ENCODE measurements at places on chromosomes 3 and 15. TPM values are rescaled to one million over a fixed set of nuclear protein-coding genes. Genes with fewer than 3 reads are reported as not detected.
A peak's percentile ranks its signal among the peaks of the same experiment; 100 is the strongest.

DNA sequence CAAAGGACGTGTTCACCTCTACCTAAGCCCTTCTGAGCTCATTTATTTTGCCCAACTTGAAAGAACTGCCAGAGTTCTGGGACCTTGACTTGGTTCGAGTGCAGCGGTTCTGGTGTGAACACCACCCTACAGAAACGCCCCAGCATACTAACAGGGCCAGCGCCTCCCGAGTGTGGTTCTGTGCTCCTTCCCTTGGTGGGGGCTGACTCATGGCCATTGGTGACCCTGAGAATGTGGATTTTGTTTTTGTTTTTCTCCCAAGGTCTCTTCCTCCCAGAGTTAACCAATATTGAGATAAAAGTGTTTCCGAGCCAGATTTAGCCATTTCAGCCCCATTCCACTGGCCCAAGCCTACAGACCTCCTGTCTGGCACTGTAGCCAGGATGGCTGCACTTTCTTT, 27.9 kb downstream of the SEMA7A start:
- no peak for DNase-seq

KNL1 gene
- total RNA-seq, result 0.17 TPM

- peak; percentile 62 for DNase-seq
Measured at GRCh38 chr3:134656211-134656800, 5.5 kb upstream of the KY start.

MAP2K1 gene
- 29.5 TPM for total RNA-seq

DNA sequence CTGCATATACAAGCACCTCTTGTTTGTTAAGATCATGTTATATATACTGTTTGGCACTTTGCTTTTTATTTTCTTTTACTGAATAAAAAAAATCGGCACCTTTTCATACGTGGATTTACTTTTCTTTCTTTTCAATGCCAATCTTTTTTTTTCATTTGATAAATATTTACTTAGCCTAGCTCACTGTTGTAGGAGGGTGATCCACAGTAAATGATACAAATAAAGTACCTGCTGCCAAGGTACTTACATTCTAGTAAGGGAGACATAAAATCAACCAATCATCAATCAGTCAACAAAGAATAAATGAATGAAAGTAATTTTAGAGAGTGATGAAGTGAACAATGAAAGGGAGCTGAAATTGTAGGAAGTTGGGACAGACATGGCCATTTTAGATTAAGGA, 18.3 kb downstream of the GNB5 start:
- no peak for DNase-seq

DNA sequence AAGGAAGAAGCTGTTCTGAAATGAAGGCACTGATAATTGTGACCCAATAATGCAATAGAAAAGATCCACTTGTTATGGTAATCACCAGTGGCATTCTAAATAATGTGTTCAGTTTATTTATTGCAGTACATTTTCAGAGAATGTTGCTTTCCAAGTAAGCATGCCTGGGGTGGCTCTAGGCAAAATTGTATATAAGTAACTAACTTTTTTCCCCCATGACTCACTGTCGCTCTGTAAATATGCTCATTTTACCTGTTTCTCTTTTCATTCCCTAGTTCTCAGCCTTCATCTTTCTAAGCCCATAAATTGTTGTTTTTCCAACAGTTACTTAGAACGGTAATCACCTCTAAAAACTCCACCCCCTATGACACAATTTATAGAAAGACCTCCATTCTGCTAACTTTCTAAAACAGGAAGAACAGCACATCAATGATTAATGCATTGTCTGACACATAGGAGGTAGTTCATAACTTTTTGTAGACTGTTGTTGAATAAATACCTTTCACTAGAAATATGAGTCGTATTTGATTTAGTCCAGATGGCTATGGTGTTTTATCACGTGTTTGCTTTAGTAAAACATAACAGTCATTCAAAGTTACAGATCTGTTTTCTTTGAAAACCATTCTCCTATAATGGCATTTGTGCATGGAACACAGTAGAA, 143.1 kb downstream of the LSAMP start:
- DNase-seq, result no peak

DNA sequence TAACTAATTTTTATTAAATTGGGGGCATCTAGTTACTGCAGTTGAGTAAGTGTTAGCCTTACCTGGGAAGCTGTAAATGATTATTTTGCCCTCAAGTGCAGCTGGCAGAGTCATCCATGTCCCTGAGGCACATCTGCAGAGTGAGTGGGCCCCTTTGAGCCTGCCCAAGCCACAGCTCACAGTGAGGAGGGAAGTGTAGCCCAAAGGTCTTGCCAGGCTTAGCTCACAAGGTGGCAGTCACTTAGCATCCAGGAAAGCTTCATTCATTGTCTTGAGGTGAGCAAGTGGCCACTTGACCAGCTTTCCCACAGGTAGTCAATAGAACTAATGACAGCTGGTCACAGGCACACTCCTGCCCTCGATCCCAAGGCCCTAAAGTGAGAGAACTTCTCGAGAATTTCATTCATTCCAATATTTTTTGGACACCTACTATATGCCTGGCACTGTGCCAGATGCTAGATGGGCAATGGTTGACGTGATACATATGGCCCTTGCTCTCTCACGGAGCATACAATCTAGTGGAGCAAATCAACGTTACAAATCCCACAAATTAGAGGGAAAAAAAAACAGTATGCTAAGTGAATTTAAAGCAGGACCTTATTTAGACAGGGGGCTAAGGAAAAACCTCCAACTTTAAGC, 163.3 kb upstream of the IL12A start:
- DNase-seq, result no peak

GRCh38 chr3:152416808-152417580, 148.3 kb downstream of the MBNL1 start:
- no peak for DNase-seq

GRCh38 chr3:14826069-14826468, 7.3 kb downstream of the FGD5 start:
- no peak for DNase-seq

GRCh38 chr3:115657168-115657567, 33.9 kb downstream of the GAP43 start:
- no peak for DNase-seq

- DNase-seq, result no peak
Measured at GRCh38 chr3:58062472-58062871, 54.2 kb downstream of the FLNB start.

SOX14 gene
- not detected for total RNA-seq

- DNase-seq, result no peak
Measured at GRCh38 chr3:133591271-133591742, 17.8 kb downstream of the CDV3 start.

CHRD gene
- 16.1 TPM for total RNA-seq

GRCh38 chr3:67995206-67995605, 340.8 kb upstream of the SUCLG2 start:
- no peak for DNase-seq

DNA sequence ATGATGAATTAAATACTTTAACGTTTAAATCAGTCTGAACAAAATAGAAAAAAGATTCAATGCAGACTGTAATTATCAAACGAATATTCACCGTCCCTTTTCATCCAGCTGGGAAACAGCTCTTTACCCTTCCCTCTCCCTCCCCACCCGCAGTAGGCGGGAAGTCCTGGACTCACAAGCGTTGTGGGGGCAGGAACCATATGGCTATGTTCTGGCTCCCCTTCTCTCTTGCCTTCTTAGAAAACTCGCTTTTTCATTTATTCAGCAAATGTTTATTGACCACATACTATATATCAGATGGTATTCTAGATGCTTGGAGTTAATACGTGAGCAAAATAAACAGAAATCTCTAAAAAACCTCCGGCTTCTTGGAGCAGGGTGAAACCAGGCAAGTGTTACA, 715 bp upstream of the SCAPER start:
- DNase-seq, result no peak

DNA sequence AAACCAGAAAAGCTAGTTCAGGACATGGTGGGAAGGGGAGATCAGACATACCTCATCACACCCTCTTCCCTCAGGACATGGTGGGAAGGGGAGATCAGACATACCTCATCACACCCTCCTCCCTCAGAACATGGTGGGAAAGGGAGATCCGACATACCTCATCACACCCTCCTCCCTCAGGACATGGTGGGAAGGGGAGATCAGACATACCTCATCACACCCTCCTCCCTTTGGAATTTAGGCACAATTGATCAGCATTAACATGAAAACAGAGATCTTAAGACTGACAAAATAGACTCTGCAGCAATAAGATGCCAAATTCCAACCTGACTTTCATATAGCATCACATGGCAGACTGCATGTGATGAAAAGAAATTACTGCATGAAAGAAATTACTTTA, 412.7 kb upstream of the ZNF717 start:
- no peak for DNase-seq

SYNPR gene
- total RNA-seq, result 0.17 TPM

VWA5B2 gene
- not detected for total RNA-seq

CYP1A1 gene
- total RNA-seq, result 2.5 TPM

DNA sequence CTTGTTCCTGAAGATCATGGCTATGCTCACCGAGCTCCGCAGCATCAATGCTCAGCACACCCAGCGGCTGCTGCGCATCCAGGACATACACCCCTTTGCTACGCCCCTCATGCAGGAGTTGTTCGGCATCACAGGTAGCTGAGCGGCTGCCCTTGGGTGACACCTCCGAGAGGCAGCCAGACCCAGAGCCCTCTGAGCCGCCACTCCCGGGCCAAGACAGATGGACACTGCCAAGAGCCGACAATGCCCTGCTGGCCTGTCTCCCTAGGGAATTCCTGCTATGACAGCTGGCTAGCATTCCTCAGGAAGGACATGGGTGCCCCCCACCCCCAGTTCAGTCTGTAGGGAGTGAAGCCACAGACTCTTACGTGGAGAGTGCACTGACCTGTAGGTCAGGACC, 35.2 kb downstream of the NR1I2 start:
- DNase-seq, result no peak

DNA sequence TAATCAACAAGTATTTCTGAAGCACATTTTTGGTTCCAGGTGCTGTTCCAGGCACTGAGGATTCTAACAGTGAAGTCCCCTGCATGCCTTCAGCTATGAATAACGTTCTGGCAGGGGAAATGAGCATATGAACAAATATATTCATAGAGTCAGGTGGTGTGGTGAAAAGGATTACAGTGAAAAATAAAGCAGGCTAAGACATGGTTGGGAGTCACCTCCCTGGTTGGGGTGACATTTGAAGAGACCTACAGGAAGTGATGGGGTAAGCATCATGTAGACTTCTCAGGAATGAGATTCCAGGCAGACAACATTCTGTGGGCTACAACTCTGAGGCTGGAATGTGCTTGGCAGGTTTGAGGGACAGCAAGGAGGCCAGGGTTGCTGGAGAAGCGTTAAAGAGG, 15.0 kb downstream of the FRMD4B start:
- DNase-seq, result no peak

CNTN4 gene
- 6.6 TPM for total RNA-seq

DNA sequence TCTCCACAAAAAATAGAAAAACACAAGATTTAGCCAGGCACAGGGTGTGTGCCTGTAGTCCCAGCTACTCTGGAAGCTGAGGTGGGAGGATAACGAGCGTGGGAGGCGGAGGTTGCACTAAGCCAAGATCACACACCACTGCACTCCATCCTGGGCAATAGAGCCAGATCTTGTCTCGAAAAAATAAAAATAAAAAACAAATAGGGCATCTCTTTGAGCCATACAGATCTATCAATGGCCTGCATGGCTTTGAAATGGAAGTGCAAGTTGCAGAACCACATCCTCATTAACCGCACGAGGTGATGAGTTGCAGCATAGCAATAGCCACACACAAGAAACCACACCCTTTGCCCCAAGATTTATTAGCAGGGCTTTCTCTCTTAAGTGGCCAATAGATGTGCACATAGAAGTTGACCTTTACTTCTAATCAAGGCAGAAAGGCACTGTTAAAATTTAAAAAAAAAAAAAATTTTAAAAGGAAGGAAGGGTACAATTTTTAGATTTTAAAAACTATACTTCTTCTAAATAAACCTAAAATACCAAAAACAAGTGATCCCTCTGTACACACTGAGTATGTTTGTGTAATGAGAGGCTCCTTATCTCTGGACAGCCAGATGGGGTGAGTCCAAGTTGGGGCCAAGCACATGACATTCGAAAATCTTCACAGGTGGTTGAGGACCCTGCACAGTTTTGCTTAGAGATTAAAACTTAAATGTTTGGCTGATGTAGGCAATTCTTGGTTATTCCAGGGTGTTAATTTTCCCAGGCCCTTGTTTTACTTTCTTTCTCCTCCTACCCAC, 53.4 kb downstream of the FILIP1L start:
- no peak for DNase-seq

DNA sequence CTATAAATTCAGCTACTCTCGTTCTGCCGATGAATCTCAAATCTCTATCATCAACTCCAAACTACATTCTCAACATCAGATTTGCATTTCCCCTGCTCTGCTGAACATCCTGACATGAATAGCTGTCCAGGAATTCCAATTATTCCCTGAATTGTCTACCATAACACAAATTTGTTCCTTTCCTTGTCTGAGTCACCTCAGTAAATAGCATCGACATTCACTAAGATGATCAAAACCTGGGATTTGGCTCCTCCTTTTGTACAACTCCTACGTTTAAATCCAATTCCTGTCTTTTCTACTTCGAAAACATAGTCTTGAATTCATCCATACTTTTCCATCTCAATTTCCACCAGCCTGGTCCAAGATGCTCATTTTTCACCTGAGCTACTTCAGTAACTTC, 107.0 kb downstream of the GREM1 start:
- no peak for DNase-seq

DNA sequence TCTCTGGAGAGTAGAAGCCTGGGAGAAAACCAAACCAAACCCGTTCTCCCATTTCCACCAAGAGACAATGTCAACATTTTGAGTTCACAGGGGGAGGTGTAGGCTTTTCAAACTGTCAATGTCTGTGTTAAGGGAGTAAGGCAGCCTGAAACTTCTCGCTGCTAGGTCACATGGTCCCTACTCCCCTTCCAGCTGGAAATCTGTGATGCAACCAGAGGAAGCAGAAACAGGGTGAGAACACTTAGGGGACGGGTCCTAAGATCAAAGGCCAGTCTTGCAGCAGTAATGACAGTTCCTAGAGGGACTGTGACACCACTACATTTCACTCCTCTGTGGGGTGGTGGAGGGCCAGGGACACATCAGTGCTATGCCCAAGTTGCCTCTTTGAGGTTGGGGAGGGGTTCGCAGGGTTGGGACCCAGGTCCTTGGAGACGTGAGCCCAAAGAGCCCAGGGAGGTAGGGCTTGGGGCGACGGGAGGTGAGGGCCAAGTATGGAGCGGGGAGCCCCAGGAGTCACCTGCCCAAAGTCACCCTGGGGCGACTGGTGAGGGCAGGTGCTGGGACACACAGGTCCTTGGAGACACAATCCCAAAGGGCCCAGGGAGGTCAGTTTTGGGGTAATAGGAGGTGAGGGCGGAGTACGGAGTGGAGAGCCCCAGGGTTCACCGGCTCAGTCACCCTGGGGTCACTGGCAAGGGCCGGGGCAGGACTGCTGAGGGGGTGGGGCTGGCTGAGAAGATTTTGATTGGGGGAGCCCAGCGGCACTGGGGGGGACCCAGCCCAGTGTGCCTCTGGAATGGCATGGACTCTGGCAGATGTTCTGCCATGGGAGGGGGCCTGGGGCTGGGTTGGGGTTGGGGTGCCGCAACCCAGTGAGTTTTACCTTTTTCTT, 582 bp downstream of the GOLGA6L2 start:
- no peak for DNase-seq
